BJ (cell line): ENCODE measurements at places on chromosomes 12 and 14.
A peak's percentile ranks its signal among the peaks of the same experiment; 100 is the strongest.

DNA sequence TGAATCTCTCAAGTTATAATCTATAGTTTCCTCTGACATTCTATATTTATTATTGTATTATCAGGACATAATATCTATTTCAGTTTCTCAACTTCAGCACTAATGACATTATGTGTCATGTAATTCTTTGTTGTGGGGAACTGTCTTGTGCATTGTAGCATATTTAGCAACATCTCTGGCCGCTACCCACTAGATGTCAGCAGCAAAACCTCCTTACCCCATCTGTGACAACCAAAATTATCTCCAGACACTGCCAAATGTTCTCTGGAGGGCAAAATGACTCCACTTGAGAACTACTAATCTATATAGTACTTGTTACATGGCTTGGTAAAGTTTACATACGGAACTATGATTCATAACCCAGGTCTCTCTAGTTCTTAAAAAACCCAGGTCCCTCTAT, 110.2 kb downstream of the RASSF9 start:
- DNase-seq = no peak

DNA sequence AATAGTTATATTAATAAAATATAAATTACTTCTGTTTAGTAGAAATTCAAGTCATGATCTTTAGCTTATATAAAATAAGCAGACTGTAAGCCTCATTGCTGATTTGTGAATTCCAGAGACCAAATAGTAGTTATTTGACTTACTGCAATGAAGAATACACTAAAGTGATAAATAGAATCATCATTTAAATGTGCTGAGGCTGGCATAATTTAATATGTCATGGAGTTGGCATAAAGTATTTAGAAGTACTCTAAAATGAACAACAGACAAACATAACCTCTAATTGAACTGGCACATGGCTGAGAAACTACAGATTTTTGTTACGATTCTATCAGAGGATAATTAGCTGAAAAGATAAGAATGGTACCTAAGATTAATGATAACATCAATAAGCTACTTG, 45.7 kb upstream of the TRHDE start:
- DNase-seq = no peak

DNA sequence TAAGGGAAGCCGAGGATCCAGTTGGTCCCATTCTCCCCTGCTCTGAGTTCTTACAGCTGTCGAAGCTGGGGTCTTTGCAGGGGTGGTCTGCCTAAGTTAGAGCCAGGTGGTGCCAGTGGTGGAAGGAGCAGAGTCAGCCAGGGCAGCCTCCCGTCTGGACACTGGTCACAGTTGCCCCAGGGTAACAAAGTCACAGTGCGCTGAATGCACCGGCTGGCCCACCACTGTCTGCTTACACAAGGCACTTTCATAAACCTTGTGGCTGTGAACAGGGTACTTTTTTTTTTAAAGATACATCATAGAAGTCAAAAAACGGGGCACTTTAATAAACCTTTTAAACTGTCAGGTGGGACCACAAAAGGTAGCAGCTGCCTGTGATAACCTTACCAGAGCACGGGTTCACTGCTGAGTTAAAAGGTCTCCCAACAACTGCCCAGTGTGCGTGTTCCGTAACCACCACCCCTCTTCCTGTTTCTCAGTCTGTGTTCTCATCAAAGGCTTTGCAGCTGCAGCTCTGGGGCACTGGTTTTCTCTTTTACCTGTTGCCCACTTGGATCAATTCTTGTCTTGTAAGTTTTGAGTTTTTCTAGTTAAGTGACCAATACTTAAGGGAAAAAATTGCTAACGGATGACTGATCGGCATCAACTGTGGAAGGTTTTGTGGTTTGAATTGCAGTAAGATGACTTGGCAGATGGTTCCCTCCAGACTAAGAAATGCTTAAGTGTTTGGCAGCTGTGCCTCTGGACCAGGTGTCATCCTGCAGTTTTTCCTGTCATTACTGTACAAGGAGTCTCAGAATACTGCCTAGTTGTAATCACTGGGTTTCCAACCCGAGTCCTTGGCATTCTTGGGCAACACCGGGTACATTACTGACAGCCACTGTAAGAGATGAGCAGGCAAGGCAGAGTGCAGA, 55.9 kb downstream of the DYNC1H1 start:
- peak; percentile 32 for DNase-seq

DNA sequence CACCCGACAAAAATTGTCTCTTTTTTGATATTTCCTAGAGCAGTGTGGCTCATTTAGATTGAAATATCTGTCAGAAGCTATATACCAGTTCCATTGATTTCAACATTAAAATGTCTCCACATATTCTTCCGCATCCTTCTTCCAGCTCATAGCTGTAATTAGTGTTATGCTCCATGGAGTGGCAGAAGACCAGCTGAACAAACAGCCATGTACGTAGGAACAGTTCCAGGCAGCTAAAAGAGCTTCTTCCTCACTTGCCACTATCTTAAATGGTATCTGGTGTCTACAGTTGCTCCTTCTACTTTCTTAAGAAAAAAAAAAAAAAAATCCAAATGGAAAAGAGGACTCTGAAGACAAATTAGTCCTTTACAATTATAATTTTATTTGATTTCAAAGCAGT, 848.0 kb downstream of the DIO2 start:
- no peak for DNase-seq

- no peak for DNase-seq
These were observed 211.2 kb downstream of the NUAK1 start for GRCh38 chr12:105927564-105927963.

GRCh38 chr12:98227162-98227561, 288.2 kb upstream of the TMPO start:
- no peak for DNase-seq

- DNase-seq = no peak
These were observed 194.2 kb downstream of the ADGRD1 start for GRCh38 chr12:131147894-131148293.

DNA sequence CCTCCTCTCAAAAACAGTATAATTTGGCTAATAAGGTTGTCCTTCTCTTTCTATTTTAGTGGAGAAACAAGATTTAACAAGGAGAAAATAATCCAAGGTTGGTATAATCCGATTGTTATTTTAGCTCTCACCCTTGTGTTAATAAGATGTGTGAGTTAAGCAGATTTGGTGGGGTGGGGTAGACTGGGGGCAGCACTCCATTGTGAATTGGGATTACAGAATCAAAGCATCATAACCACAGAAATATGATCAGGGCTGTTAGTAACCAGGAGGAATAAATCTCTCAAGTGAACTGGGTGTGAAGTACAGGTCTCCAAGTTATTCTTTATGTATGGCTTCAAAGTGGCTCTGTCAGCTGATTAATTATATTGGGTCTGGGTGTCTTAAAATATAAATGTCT, 10.2 kb downstream of the TIGAR start:
- no peak for DNase-seq

DNA sequence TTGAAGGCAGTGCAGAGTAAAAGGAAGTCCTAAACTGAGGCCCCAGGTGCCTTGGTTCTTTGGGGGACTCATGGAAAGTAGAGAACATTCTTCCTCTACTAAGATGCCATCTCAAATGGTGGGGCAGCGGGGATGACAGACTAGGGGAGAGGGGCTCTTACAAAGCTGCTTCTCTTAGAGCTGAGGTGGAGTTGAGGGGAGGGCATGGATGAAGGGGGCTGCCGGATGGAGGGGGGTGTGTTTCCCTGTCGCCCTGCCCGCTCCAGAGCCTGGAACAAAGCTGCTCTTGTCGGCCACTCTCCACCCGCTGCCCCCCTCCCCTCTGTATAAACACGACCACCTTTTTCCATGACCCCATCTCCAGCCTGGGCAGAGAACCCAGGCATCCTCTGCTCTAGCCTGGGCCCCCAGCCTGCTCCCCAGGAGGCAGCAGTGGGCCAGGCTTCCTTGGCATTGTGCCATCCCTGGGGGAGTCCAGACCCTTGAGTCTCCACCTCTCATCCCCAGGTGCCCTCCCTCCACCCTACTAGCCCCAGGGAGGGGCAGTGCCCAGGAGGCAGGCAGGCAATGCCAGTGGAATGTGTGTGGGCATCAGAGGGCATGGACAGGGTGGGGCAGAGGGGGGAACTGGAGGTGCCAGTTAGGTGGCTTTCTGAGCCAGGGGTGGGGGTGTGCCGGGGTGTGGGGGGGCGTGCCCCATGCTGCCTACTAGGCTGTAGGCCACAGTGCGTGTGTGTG, 1.7 kb downstream of the RARG start:
- no peak for DNase-seq

DNA sequence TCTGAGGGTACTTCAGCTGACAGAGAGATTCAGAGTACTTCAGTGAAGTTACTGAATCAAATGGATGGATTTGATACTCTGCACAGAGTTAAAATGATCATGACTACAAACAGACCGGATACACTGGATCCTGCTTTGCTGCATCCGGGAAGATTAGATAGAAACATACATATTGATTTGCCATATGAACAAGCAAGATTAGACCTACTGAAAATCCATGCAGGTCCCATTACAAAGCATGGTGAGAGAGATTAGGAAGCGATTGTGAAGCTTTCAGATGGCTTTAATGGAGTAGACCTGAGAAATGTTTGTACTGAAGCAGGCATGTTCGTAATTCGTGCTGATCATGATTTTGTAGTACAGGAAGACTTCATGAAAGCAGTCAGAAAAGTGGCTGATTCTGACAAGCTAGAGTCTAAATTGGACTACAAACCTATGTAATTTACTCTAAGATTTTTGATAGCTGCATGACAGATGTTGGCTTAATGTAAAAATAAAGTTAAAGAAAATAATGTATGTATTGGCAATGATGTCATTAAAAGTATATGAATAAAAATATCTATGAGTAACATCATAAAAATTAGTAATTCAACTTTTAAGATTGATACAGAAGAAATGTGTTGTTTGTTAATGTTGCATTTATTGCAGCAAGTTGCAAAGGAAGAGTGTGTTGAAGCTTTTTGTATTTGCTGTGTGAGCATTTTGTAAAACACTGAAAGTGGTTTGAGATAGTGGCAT, 136.1 kb upstream of the RAP1B start:
- no peak for DNase-seq

DNA sequence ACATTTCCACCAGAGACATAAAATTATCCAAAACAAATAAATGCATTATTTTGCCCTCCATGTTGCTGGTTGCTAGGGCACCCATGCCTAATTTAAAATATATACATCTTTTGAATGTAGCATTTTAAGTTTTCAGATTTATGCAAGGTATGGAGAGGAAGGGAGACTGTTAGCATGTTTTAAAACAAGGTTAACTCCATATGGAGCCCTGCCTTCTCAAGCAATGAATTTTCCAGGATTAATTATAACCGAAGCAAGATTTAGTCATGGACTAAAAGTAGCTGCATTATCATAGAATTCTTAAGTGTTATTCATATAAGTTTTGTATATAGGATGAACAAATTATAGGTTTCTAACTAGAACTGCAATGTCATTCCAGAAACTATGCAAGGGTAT, 37.2 kb downstream of the TRMT5 start:
- DNase-seq = no peak

GRCh38 chr12:110670161-110670701, 18.7 kb downstream of the HVCN1 start:
- DNase-seq = no peak

GRCh38 chr12:129771238-129771637, 132.6 kb downstream of the TMEM132D start:
- no peak for DNase-seq

GRCh38 chr12:862303-862911, 87.1 kb downstream of the RAD52 start:
- DNase-seq = no peak

DNA sequence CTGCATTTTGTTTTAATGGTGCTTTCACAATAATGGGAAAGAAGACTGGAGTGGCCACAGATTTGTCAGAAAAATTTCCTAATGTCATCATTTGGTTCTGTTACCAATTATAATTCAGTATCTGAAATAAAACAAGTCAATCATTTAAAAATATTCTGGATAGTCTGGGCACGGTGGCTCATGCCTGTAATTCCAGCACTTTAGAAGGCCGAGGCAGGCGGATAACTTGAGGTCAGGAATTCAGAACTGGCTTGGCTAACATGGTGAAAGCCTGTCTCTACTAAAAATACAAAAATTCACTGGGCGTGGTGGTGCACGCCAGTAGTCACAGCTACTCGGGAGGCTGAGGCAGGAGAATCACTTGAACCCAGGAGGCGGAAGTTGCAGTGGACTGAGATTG, 4.0 kb upstream of the LIMA1 start:
- DNase-seq = no peak

DNA sequence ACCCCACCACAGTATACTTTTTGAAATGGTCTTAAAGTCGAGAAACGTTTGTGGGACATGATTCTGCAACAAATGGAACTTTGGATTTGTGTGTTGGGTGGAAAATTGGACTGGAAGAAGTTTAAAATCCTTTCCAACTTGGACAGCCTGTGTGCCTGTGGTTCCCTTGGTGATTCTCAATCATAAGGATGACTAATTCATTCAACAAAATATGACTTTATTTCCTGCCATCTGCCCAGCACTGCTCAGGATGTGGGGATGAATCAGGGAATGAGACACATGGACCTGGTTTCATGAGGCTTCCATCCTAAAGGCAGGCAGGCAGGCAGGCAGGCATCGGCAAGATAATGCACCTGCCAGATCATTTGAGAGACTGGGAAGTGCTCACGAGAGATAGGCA, 57.3 kb upstream of the TMEM132D start:
- DNase-seq = no peak

DNA sequence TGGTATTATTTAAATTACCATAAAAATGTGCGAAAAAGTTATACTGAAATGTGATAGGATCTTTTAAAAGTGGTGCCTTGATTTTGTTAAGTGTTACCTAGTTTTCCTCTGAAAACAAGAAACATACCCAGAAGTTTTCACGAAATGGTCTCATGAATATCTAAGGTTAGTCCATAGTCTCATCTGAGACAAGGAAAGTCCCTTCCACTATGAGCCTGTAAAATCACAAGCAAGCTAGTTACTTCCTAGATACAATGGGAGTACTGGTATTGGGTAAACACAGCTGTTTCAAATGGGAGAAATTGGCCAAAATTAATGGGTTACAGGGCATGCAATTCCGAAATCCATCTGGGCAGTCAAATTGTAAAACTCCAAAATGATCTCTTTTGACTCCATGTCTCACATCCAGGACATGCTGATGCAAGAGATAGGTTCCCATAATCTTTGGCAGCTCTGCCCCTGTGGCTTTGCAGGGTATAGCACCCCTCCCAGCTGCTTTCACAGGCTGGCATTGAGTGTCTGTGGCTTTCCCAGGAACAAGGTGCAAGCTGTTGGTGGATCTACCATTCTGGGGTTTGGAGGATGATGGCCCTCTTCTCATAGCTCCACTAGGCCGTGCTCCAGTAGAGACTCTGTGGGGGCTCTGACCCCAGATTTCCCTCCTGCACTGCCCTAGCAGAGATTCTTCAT, 271.4 kb downstream of the NAV3 start:
- DNase-seq = no peak

DNA sequence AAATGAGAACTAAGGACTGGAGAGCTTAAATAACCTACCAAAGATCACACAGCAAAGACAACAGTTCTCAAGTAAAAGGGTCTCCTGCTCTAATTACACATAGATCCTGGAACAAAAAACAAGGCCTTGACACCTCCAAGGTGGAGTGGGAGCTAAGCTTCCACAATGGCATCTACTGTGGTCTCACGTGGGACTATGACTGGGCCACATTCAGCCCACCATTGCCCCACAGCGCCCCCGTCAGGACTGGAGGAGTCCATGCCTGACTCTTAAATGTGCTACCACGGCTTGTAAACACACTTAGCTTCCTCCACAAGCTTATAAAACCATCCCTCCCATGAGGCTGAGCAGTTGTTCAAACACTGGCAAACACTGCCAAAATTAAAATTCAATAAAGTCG, 88.5 kb downstream of the GCH1 start:
- DNase-seq = no peak
